ENCODE measurements at places on chromosomes 7 and 10. TPM values are rescaled to one million over a fixed set of nuclear protein-coding genes. Genes with fewer than 3 reads are reported as not detected.

IDE gene
- total RNA-seq, result 29.0 TPM

UPF2 gene
- 39.2 TPM for total RNA-seq

COX15 gene
- 40.3 TPM for total RNA-seq

ZNF485 gene
- total RNA-seq, result 4.2 TPM

SSC4D gene
- 0.32 TPM for total RNA-seq

CCDC6 gene
- total RNA-seq, result 21.8 TPM

SHH gene
- not detected for total RNA-seq

DNA sequence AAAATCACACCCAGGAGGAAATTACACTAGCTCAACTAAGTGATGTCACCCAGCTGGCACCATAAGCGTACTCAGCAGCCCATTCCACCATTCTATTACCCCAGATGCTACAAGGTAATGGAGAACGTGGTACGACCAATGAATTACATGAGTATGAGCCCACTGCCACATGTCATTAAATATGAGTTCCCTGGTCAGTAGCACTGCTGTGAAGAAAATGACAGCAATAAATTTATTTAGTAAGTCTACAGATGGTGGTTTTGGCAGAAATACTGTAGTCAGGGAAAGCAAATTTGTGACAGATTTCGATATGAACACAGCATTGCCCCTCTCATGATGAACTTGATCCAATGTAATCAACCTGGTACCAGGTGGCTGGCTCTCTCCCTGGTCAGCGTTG lies 154.2 kb downstream of the VWC2 start:
- no peak overlapping the region for H3K4me3 ChIP-seq
- no peaks in the 10 kb centered on the region for H3K27me3 ChIP-seq
- peaks cover 2% of the 10 kb centered on the region for H3K36me3 ChIP-seq

- H3K4me1 ChIP-seq, result no peaks in the 10 kb centered on the region
- H3K27ac ChIP-seq, result no peak overlapping the region
- no peak for DNase-seq
- no peak overlapping the region for H3K4me3 ChIP-seq
- H3K36me3 ChIP-seq, result peaks cover 11% of the 10 kb centered on the region
Observed at GRCh38 chr7:35792873-35793489, 7.9 kb upstream of the SEPTIN7 start.

- H3K36me3 ChIP-seq, result no peaks in the 10 kb centered on the region
- no peak overlapping the region for H3K27ac ChIP-seq
- no peaks in the 10 kb centered on the region for H3K27me3 ChIP-seq
- no peak overlapping the region for H3K4me3 ChIP-seq
Observed at GRCh38 chr7:19403691-19404090, 258.5 kb upstream of the FERD3L start.

DNA sequence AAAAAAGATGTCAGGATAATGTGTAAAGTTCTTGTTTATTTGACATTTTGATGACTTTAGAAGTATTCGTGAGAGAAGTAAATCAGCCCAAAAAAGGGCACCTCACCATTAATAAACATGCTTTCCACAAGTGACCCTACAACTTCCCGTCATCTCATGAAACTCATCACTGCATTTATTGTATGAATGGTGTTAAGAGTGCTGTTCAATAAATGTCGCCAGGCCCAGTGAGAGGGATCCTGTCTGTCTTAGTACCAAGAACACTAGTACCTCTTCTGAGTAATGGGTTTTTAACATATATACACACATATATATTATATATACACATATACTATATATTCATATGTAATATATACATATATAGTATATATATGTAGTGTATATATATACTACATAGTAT lies 61.9 kb downstream of the TMEM26 start:
- H3K4me1 ChIP-seq, result no peaks in the 10 kb centered on the region
- H3K36me3 ChIP-seq, result no peaks in the 10 kb centered on the region
- no peak overlapping the region for H3K4me3 ChIP-seq

DNA sequence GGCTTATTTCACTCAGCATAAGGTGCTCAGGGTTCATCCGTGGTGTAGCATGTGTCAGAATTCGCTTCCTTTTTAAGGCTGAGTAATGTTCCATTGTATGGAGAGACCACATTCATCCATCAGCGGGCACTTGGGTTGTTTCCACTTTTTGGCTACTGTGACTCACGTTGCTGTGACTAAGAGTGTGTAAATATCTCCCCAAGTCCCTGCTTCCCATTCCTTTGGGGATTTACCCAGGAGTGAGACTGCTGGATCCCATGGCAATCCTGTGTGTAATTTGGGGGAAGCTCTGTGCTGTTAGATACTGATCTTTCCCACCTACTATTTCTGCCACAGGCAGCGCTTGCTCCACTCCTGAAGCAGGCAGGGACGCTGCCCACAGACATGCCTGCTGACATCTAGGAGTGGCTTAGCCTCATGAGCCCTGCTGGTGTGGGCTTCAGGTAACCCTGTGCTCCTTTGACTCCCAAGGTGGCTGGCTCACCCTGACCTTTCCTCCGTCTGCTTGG lies 346.0 kb downstream of the FRMD4A start:
- no peak for DNase-seq
- H3K27me3 ChIP-seq, result no peaks in the 10 kb centered on the region
- H3K4me1 ChIP-seq, result no peaks in the 10 kb centered on the region
- no peak overlapping the region for H3K4me3 ChIP-seq

- H3K27me3 ChIP-seq, result no peaks in the 10 kb centered on the region
- no peaks in the 10 kb centered on the region for H3K36me3 ChIP-seq
Observed at GRCh38 chr7:73981933-73982332, 46.0 kb upstream of the ELN start.

GRCh38 chr7:94436700-94437099 lies 42.0 kb downstream of the COL1A2 start:
- H3K27ac ChIP-seq, result no peak overlapping the region
- H3K4me1 ChIP-seq, result no peaks in the 10 kb centered on the region
- no peaks in the 10 kb centered on the region for H3K36me3 ChIP-seq
- DNase-seq, result no peak
- H3K27me3 ChIP-seq, result peaks cover 26% of the 10 kb centered on the region
- no peak overlapping the region for H3K4me3 ChIP-seq

DNA sequence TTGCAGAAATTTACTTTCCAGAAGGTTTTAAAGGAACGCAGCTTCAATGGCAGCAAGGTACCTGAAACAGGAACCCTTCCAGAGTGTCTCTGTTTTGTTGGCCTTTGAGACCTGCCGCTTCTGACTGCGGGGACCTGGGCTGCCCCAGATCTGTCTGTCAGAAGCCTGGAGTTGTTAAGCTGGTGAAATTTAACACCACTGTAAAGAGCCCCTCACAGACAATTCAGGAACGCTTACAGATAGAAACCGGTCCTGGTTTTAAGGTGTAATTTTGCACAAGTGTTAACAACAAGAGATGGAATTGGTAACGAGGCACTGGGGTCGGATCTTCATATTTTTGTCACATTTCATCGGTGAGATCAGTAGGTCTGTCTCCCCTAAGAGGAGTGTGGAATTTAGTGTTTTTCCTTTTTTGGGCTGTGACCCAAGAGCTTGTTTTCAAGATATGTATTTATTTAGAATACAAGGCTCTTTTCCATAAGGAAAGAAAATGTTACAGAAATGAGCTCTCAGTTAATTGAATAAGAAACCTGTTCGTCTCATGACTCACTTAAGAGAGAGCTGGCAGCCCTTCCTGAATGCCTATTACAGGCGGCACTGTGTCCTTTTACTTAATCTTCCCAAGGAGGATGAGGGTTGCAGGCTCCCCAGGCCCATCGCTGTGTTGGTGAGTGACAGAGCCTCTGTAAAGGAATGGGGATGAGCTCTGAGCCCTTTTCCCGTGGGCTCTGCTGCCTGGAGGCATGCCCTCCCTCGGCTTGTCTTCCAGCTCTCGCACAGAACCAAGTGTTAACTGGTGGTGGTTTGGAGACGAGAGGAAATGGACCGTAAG lies 168.7 kb downstream of the CUX1 start:
- H3K27me3 ChIP-seq, result no peaks in the 10 kb centered on the region
- H3K4me1 ChIP-seq, result peaks cover 13% of the 10 kb centered on the region
- no peaks in the 10 kb centered on the region for H3K36me3 ChIP-seq
- no peak overlapping the region for H3K4me3 ChIP-seq
- H3K27ac ChIP-seq, result no peak overlapping the region

DNA sequence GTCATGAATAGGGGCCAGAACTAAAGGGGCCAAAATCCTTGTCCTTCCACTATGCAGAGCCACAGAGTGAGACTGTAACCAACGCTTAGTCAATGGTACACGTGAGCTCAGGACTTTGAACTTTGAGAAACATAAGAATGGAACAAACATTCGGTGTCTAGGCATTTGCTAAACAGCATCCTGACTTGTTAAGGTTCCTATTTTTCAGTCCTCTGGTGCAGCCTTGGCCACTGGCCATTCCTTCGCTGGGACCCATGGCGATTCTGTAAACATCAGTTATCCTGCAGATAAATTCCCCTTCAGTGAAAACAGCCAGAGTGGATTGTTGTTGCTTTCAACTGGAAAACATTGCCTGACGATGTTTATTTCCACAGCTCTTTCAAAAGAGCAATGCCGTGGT lies 266.8 kb downstream of the SORCS1 start:
- no peak overlapping the region for H3K27ac ChIP-seq
- no peak for DNase-seq
- no peaks in the 10 kb centered on the region for H3K36me3 ChIP-seq
- no peaks in the 10 kb centered on the region for H3K4me1 ChIP-seq
- H3K4me3 ChIP-seq, result no peak overlapping the region

Measured in activated CD4-positive, alpha-beta T cell treated with anti-CD3 and anti-CD28 coated beads, Interleukin-2, amount 10 ng/mL, durations not matched to agents 7 days and 5 days (primary cell).